AML-193 (cell line): ENCODE measurements at places on chromosomes 1 and 21.

DNA sequence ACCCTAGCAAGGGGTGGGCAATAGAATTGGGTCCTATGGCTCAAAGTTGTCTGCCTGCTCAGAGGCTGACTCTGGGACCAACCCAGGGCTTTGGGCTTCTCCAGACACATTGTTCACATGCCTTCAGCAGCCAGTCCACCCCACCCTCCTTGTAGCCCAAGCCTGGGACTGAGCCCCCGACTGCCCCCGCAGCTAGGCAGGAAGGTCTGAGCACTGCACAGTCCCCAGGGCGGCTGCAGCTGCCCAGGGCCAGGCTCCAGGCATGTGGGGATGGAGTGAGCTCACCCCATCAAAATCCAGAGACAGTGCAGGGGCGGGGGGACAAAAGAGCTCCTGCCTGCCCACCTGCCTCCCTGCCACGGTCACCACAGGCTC lies 35.6 kb downstream of the HSPG2 start:
- DNase-seq, result no peak

GRCh38 chr1:5951846-5952410 lies 40.3 kb downstream of the NPHP4 start:
- no peak for DNase-seq

GRCh38 chr1:61052395-61053225 lies 29.8 kb upstream of the NFIA start:
- DNase-seq, result no peak

DNA sequence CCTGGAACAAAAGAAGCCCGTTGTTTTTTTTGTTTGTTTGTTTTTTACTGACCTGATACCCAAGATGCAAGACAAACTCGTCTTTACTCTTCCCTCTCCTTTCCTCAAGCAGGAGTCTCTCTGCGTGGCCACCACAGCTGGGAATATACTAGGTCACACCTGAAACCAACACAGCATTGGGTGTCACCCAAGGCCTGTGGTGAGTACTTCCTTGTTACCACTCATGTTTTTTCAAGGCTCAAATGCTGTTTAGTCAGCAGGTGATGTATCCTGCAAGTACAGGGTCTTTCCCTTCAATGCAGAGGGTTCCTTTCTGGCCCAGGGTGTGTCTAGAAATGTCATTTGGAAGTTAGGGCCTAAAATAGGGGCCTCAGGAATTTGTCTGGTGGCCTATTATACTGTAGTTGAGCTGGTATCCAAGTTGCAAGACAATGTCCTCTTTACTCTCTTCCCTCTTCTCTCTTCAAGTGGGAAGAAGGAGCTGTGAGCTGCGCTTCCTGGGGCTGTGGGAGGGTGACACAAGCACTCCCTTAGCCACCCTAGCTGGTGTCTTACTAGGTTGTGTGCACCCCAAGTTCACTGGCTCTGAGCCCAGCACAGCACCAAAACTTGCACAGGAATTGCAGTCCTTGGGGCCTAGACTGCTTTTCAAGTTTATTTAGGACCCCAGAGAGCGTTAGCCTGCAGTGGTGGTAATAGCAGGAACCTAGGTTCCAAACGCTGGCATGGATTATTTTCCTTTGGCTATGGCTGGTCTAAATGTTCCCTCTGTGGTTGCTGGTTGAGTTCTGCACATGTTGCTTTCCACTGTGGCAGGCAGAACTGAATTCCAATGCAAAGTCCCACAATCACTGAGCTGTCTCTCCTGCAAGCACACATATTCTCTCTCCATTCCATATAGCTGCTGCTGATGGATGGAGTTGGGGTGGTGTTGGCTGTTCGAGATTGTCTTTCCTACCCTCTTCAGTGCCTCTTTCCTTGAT lies 91.4 kb upstream of the LYPLAL1 start:
- DNase-seq, result no peak

DNA sequence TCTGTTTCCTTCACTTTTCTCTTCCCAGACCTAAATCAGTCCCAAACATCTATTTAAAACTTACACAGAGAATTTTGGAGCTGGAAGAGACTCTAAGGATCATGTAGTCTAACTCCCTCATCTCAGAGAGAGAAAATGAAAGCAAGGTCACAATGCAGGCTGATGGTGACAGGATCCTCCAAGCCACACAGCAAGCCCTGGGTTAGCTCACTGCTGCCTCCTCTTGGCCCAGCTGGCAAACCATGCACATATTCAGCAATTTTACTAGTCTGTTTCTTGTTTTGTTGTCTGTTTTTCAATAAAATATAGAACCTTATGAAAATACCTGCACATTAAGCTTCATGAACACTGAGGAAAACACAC lies 27.7 kb upstream of the LY9 start:
- DNase-seq, result peak; percentile 75

GRCh38 chr1:81803431-81804110 lies 2.8 kb downstream of the ADGRL2 start:
- DNase-seq, result no peak

DNA sequence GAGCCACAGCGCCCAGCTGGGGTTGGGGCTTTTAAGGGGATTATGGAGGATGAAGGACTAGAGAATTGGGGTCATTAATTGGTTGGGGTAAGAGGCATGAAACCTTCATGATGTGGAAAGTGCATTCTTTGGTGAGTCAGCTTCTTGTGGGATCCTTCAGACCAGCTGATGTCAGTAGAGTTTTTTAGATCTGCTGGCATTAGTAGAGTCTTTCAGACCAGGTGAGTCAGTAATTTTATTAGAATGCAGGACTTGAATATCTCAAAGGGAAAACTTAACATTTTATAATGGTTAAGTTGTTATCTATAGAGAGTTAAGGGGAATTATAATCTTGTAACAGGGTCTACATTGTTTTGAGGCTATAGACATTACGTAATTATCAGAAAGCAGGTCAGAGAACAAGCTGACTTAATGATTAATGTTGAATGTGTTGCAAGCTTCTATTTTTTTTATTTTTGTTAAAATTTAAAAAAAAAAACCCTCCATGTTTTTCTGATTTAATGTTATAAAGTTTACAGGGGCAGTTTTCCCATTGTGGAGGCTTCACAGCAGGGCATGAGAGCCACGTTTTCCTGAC lies 160.9 kb upstream of the FMN2 start:
- no peak for DNase-seq

GRCh38 chr1:93716163-93716562 lies 34.5 kb upstream of the BCAR3 start:
- no peak for DNase-seq

DNA sequence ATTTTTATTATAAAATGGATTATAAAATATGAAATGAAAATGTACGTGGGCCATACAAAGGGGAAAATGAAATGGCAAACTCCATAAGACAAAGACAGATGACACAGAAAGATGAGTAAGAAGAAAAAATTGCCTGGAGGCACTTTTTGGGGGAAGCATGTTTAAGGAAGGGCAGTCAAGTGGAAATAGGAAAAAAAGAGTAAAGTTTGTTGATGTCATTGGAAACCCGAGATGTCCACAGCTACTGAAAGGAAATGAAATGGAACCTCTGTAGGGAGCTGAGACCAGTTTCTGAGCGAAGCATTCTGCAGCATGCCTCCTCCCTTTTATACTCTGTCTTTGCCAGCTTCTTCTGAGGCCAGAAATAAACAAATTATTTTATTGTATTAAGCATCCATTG lies 203.4 kb upstream of the UBE2U start:
- no peak for DNase-seq

- DNase-seq, result no peak
Observed at GRCh38 chr21:34695434-34695833, 26.6 kb downstream of the CLIC6 start.

- no peak for DNase-seq
Observed at GRCh38 chr1:234929369-234929768, 199.3 kb downstream of the TOMM20 start.

GRCh38 chr1:80807981-80808380 lies 992.8 kb upstream of the ADGRL2 start:
- no peak for DNase-seq

DNA sequence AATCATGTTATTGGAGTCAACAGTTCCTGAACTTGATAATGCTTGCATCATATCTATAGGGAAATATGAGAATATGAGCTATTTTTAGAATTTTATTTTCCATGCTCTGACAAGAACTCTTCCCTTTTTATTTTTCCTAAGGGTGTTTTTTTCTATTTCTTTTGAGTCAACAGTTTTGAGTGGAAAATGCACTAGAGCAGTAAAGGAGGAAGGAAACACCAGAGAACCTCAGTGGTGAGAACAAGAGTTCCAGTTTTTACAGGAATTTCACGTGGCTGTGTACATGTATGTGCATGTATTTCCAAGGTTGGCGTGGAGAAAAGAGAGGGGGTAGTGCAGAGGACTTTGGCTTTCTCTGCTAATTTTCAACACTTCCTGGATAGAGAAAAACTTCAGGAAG lies 63.6 kb upstream of the TNFSF18 start:
- no peak for DNase-seq

DNA sequence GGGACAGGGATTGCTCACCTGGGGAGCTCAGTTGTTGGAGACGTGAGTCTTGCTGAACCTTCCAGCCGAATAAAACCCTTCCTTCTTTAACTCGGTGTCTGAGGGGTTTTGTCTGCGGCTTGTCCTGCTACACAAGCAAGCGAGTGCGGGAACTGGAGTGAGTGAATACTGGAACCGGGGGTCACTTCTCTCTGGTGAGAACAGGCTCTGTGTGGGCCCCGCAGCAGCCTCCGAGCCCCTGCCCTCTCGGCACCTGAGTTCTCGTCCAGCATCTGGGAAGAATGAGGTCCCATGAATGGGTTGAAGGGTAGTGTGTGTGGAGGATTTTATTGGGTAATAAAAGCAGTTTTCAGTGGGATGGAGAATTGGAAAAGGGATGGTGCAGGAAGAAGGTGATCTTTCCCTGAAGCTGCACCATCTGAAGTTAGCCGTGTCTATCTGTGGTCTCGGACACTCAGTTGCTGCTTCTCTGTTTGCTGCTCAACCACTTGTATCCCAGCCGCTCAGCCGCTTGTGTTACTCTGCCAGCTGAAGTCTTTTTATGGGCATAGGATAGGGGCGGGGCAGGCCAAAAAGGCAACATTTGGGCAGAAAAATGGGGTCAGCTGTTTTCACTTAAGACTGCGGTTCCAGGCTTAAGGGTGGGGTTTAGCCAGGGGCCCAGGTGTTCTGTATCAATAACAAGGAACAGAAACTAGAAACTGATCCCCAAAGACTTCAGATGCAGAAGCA lies 450.6 kb upstream of the CAMK1G start:
- DNase-seq, result no peak

- peak; percentile 31 for DNase-seq
Observed at GRCh38 chr1:160108888-160109662, 6.5 kb upstream of the ATP1A2 start.

DNA sequence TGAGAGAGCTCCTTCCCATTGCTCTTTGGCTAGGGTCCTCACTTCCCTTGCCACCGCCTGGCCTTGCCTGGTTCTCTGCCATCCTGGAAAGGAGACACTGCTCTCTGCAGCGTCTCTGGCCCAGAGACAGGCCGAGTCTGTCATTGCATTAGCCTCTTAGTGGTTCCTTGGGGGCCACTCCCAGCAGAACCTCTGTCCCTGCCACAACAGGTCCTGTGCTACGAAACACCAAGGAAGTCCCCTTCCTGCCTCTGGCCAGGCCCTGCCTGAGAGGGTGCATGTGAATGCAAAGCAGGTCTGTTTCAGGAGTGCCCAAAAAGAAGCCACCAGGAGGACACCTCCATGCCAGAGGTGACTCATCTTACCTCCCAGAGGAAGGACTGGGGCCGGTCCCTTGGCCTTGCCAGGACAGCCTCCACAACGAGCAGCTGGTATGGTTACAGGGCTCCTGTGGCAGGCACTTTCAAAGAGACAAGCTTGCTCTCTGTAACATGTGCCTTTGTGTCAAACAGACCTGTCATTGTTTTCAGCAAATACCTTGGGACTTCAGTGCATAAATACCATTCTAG lies 59.6 kb downstream of the VPS26C start:
- no peak for DNase-seq

DNA sequence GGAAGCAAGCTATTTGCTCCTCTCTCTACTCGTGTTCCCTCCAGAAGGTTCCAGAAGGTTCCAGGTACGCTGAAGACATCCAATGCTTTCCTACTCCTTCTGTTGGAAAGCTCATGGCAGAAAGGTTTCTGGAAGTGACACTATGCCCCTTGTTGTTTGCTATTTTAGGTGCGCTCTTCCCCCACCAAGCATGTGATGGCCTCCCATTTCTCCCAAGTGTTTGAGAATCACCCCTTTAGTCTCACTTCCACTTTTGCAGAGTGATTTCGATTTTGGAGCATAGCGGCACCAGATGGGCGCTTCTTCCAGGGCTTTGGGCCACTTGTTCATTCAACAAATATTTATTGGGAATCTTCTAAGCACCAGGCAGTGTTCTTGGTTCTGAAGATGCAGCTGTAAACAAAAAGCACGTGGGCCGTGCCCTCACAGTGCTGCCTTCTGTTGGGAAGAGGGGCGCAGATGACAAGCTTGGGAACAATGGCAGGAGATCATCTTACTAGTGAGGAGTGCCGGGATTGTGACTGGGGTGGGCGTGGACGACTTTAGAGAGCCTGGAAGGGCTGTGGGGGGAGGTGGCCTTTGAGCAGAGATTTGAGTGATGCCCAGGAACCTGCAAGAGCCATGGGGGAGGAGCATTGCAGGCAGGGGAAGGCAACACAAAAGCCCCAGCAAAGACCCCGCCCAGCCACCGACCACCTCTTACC lies 43.0 kb upstream of the TARDBP start:
- no peak for DNase-seq

DNA sequence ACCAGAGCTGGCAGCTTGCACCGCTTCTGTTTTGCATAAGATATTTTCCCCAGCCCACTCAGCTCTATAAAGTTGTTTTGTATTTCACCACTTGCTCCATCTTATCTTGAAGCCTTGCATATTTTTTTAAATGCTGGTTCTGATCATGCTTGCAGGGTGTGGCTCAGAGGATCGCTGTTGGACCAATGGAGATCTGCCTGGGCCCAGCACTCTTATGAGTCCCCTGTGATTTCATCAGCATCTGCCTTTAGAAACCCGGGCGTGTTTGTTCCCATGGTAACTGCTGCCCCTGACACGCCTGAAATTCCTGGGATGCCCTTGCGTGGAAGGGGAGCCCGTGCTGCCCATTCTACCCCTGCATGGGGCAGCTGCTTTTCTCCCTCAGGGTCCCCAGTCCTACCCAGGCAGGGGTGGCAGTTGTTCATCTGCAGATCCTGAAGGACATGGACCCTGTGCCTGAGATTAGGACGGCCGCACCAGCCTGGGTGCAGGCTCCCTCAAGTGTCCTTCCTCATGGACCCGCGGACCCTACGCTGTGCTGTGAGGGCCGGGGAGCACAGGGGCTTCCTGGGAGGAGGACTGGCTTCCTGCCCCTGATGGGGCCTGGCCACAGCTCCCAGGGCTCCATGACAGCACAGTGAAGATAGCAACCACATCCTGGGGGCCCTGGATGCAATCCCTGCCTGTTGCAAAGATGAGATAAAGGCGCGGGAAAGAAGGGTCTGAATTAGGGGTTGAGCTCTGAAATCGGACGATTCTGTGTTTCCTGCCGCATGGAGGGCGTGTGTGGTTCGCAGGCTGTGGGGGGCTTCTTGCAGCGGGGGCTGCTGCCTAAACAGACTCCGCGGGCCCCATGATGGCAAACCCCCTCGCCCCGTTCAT lies 226.5 kb downstream of the SDCCAG8 start:
- DNase-seq, result no peak

- DNase-seq, result no peak
Observed at GRCh38 chr1:81708250-81708649, 92.5 kb upstream of the ADGRL2 start.
